Fibroblast of skin of right biceps (primary cell): ENCODE measurements at places on chromosomes 6 and 20.

DNA sequence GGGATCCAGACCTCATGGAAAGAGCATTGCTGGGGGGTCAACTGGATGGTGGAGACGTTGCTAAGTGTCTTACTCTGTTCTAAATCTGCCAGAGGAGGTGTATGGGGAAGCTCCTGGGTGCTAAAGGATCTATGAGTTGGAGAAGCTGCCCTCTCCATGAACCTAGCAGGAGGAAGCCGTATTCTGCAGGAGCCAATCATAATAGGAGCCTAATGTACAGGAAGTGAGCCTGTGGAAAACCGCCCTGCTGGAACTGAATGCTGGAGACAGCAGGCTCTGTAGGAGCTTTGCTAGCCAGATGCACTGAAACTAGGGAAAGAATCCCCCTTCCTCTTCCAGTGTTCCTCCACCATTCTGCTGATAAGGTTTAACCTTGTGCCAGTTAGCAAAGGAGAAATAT is 10.9 kb downstream of the CASP8AP2 start:
- DNase-seq = peak; percentile 62

DNA sequence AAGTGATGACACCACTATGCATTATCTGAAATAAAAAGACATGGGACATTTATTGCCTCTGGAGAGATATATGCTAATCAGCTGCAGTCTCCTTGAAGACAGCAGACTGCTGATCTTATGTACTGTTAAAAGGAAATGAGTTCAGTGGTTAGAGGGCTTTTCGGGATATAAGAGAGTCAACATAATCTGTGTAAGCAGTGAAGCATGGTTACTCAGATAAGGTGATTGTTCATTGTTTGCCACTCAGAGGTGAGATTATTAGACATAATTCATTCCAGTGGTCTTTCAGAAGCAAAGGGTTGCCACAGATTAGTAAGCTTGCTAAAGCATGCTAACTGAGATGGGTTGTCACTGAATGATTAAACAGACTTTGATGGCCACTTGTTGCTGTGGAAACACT is 1450.7 kb upstream of the ADGRB3 start:
- no peak for DNase-seq

GRCh38 chr6:39688494-39688893 is 36.7 kb downstream of the KIF6 start:
- DNase-seq = peak; percentile 91

GRCh38 chr6:10976571-10976970 is 67.5 kb downstream of the ELOVL2 start:
- DNase-seq = no peak

- peak; percentile 78 for DNase-seq
Measured at GRCh38 chr20:45044084-45044573, 56.8 kb downstream of the KCNS1 start.

DNA sequence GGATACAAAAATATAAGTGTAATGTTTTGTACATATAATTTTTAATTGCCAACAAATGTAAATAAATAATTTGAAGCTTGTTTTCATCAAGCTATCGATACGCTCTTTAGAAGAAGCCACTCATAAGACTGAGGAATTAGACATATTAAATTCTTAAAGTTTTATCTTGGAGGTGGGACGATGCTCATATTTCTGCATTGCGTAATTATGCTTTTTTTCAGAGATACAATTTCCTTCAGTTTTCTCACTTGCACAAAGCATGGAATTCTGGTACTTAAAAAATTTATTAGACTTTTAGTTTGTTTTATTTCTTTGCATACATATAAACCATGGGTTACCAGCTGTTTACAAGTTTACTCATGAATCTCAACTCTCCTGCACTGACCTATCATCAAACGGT is 980.0 kb downstream of the EYS start:
- DNase-seq = no peak

DNA sequence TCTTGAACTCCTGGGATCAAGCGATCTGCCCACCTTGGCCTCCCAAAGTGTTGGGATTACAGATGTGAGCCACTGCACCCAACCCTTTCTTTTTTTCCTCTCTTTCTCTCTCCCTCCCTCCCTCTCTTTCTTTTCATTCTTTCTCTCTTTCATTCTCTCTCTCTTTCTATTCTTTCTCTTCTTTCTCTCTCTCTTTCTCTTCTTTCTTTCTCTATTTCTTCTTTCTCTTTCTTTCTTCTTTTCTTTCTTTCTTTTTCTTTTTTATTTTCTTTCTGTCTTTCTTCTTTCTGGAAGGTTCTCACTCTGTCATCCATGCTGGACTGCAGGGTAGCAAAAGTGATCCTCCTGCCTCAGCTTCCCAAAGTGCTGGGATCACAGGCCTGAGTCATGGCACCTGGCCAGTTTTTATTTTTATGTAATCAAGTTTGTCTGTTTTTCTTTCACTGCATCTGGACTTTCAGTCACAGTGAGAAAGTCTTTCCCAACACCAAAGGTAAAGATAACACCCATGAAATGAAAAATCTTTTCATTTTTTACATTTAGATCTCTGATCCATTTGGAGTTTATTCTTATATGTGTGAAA is 20.2 kb upstream of the BCLAF1 start:
- DNase-seq = no peak

GRCh38 chr6:161919691-161920090 is 645.8 kb upstream of the AGPAT4 start:
- DNase-seq = peak; percentile 53

GRCh38 chr6:153334121-153334520 is 203.0 kb upstream of the RGS17 start:
- DNase-seq = no peak

DNA sequence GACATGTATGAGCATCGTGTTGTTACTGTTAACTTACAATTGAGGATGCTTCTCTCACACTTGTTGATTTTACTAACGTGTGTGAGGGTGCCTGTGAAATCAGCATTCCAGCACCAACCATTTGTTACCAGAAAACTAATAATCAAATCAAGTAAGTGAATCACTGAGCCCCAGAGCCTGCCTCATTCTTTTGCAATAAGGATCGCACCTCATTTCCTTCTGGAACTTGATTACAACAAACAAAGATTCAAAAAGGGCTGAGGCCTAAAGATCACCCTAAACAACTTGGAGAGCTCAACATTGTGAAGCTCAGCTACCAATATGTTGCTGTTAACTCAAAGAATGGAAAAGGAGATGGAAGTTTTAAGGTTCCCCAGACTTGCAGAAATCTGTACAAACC is 274.7 kb downstream of the TFAP2A start:
- no peak for DNase-seq

DNA sequence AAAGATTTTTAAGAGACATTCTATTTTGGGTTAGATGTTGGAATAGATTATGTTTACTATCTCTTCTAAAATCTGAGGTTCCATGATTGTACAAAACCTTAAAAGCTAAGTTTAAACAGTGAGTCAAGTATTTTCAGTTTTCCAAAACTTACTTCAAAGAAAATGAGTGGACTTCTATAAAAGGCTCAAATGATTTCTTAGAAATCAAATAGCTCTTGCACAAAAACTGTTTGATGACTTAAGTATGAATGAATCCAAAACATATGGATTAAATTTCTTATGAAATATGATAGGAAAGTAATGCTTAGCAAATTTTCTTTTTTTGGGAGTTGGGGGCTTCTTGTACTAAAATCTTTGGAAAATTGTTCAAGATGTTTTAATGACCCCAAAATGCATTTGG is 837.3 kb upstream of the SLC35B3 start:
- no peak for DNase-seq

DNA sequence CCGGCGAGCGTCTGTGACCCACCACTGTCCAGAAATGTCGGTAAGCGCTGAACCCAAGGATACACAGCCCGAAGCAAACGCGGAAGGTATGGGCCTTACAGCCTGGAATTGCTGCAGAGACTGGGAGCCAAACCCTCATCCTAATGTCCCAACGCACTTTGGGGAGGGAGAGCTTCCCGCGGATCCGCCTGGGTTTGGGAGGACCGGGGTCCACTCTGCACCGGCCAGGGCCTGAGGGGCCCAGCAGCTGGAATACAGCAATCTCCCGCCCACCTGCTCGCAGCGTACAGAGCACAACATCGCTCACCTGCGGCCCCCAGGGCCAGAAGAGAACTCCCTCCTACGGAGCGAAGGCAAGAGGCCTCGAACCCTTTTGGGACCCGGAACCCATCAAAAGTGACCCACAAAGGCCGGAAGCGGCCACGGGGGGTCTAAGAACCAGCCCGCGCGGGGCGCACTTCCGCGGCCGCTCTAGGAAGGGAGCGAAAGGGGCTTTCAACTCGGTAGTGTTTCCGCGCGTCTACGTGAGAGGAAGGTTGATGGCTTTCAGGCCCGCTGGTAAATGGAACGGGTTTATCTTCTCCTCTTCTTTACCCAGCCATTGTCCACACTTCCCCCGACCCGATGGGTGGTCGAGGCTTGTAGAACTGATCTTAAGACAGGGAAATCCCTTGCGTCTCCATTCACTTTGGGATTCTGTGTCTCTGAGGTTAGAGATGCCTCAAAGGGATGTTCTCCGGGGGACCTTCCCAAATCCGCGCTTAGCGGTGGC is at the start of gene ZSCAN12:
Gene ZSCAN12, minus strand, starts transcription at position 398 of the 772 bp plus-strand sequence. CDS start 1,342 bp downstream, outside the sequence.
- peak; percentile 93 for DNase-seq

DNA sequence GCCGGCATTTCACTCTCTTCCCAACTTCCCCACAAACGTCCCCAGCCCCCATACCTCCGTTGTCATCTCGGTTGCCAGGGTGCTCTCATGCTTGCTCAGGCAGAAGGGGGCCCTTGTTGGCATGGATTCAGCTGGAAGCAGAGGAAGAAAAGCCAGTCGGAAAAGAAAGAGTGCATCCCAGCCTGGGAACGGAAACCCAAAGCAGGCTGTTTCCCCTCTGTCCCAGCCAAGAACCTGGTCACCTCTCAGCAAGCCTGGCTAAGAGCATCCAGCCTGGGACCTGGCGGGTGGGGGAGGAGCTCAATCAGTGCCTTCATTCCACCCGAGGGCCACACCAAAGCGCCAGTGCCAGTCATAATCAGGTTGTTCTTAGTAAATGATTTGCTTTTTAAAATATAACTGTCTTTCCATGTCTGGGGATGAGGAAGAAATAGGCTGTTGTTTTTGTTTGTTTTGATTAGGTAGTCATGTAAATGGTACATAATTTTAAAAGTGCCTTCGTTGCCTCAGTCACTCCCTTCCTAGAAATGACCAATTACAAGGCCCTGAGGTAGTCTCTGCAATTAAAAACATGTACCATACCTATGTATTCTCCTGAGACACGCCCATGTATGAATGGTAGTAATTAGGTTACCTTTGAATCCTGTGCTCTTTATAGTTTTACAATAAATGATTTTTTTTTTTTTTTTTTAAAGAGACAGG is 21.1 kb downstream of the CHMP4B start:
- DNase-seq = peak; percentile 60

- DNase-seq = no peak
Measured at GRCh38 chr20:24762791-24763350, 186.2 kb upstream of the CST7 start.

GRCh38 chr20:17634661-17635331 is 47.2 kb downstream of the RRBP1 start:
- DNase-seq = no peak

DNA sequence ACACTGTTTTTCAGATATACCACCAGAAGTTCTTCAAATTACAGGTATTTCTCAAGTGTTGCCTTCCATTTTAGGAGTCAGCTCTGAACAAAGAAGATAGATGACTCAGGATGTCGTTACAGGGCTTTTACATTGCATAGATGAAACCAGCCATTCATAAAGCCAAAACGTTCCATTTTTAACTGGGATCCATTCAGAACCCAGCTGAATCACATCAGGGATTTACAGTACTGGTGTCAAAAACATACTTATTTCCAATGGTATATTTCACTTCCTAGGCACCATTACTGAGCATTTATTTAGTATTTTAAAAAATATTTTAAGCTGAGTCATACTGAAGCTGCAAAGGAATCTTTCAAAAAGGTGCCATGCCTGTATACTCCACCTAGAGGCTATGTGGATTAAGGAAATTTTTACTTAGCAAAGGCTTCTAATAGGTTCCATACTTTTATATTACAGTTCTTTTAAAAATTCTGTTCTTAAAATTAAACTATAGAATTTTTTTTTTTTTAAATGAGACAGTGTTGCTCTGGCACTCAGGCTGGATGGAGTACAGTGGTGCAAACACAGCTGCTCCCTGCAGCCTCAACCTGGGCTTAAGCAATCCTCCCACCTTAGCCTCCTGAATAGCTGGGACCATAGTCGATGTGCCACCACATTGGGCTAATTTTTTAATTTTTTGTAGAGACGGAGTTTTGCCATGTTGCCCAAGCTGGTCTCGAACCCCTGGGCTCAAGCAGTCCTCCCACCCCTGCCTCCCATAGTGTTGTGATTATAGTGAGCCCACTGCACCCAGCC is 2.6 kb downstream of the ASF1A start:
- DNase-seq = peak; percentile 55

DNA sequence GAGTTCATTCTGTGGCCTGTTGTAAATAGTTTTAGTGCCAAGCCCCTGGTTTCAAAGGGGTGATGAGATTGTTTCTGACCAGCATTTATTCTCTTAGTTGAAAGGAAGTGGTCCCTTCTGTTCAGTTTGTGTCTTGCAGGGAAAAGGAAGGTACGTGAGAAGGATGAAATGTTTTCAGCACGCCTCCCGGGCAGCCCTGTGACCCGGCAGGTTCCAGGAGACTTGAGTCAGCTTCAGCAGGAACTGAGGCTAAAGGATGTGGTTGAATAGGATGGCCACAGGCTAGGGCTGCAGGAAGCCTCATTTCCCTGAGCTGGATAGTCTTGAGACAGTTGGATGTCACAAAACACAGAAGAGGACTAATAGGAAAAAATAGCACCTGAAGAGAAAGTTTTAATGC is 132.4 kb upstream of the SYNDIG1 start:
- peak; percentile 50 for DNase-seq
